ENCODE measurements at places on chromosomes 1 and 21.

- DNase-seq: no peak
Measured at GRCh38 chr1:248324468-248324867, at the start of gene OR2M7. OR2M7 (minus strand) TSS chr1:248324568; CDS start chr1:248324568, 0 bp downstream.

GRCh38 chr1:183871142-183871541 lies 66.2 kb downstream of the RGL1 start:
- DNase-seq: no peak

GRCh38 chr1:218364028-218364710 lies 19.0 kb downstream of the TGFB2 start:
- DNase-seq: no peak

- peak; percentile 61 for DNase-seq
Measured at GRCh38 chr1:3910857-3911845, 11.1 kb upstream of the C1orf174 start.

GRCh38 chr1:232964601-232965000 lies 14.2 kb downstream of the NTPCR start:
- DNase-seq: no peak

DNA sequence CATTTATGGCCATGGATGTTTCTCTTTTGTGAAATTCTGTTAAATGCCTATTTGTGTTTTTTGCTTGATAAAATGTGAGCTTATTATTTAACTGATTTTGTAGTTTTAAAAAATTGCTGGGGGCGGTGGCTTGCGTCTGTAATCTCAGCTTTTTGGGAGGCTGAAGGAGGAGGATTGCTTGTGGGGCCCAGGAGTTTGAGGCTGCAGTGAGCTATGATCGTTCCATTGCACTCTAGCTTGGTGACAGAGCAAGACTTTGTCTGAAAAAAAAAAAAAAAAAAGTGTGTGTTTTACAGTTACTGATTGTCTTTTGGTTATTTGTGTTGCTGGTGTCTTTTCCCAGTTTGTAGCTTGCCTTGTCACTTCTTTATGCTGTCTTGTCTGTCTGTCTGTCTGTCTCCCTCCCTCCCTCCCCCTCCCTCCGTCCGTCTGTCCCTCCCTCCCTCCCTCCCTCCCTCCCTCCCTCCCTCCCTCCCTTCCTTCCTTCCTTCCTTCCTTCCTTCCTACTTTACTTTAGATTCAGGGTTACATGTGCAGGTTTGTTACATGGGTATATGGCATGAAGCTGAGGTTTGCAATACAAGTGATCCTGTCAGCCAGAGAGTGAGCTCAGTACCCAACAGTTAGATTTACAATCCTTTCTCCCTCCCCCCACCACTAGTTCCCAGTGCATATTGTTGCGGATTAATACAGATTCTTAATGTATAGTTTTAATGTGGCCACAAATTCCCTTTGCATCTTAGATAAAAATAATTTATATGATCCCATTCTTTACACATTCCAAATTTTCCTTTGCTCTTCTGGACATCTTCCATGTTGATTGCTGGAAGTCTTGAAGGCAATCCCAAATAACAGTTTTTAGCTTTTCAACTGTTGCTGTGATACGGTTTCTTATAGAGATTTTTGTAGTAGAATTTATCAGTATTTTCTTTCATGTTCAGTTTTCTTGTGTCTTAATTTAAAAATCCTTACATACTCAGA lies 25.1 kb downstream of the PTBP2 start:
- DNase-seq: no peak

DNA sequence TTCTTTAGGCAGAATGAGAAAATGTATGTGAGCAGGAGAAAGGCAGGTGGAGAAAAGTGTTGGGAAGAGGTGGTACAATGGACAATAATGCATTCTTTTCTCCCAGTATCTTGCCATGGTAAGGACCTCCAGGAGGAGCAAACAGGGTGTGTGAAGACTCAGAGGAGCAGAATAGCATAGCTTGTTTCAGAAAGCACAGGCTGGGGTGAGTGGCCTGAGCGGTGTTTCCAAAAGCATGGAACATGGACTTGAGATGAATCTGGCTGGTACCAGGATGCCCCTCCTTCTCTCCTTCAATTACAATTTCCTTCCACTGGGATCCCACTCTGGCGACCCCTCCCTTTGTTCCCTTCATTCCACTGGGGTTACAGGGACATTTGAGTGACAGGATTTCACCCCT lies 123.4 kb upstream of the TNR start:
- no peak for DNase-seq

DNA sequence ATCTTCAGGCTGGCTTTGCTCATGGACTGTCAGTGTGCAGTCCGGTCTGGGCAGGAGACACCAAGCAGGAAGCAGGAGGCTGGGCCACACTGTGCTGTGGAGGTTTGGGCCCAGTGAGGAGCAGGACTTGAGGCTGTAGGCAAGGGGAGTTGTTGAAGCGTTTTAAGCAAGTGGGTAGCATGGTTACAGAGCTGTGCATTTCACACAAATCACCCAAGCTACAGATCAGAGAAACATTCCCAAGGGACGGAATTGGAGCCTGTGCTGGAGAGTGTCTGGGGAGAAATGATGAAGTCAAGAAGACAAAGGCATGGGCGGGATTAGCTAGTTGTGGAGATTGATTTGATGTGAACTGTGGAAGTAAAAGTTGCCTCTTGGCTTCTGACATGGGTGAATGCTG lies 60.9 kb downstream of the KIF21B start:
- no peak for DNase-seq

- DNase-seq: no peak
Measured at GRCh38 chr1:225026701-225027100, 97.2 kb downstream of the DNAH14 start.
